ENCODE measurements at places on chromosomes 1 and 21.

DNA sequence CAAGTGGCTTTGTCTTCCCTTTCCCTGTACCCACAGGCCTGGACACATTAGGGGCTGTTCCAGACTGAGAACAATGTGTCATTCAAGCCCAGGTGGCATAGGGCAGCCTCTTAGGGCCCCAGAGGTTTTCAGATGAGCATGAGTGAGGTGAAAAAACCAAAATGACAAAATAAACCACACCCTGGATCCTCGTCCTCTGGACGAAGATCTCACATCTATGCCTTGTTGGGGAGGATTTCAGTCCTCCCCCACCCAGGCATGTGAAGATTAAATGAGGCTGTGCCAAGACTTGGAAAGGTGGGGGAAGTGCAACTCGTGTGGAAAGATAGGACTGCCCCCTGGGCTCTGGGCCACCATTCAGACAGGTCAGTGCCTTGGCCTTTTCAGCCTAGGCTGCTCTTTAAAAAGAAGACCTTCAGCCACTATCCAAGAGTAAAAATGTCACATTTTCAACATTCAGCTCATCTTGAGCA, 32.8 kb upstream of the IL19 start:
- no peak for DNase-seq

- DNase-seq: no peak
Observed at GRCh38 chr1:23601135-23601967, 42.0 kb upstream of the ID3 start.

DNA sequence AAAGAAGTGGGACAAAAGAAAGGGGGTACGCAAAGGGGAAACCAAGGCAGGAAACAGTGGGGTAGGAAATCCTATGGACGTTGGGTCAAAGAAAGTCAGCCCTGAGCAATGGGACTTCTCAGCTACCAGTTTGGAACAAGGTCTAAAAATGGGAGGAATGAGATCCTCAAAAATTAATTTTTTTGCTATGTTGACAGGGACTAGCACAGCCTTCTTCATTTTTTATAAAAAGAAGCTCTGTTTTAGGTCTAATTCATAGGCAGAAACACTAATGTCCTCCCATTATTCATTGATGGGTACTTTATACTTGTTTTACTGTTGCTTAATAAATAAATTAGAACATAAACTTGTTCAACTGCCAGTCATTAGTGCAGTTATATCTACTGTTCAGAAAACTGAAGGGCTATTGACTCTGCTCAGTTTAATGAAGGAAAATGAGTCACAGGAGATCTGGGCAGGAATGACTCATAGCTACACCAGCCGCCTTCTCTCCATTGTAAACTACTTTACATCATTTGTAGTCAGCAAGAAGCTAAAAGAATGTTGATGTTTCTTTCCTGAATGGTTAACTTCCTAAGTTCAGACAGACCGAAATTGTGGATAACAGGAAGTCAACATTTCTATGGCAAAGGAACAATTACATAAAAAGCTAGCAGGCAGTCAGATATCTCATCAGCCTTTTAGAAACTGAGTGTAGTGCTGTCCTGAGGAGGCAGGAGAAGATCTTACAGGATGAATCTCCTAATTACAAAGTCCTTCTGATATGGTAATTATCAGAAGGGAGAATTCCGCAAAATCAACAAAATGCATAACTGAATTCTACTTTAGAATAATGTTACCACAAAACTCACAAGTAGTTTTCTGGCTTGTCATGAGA, 356.4 kb upstream of the PKN2 start:
- peak; percentile 33 for DNase-seq

DNA sequence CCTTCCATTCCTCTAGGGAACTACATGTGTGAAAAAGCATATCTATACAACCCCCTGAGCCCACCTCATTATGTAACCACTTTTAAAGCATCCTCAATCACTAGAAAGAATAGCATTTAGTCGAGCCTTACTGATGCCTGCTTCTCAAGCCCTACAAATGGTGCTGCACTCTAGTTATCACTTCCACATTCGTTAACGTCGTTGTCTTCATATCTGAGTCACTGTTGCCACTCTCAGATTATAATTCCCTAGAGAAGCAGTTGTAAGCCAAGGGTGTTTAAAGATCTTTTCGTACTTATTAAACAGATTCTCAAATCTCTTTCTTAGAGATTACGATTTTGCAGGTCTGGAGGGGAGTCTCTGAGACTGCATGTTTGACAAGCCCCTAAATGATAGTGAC, 16.5 kb downstream of the ATP1B1 start:
- peak; percentile 16 for DNase-seq

DNA sequence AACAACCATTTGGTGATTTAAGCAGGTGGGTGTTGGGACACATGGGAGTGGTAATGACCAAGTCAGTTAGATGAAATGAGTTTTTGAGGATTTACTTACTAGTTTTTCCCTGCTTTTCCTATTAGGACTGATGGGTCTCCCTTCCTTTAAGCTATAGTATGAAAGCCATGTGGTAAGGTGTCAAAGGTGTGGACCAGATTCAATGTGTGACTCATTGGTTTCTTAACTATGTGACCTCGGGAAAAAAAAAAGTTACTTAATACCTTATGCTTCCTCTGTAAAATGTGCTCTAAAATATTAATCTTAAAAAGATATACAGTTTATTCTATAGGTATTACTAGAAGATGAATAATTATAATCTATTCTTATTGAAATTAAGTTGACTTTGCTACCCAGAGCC, 93.7 kb downstream of the DUSP10 start:
- no peak for DNase-seq

GRCh38 chr1:173347282-173347818, 129.8 kb upstream of the PRDX6 start:
- no peak for DNase-seq
